B cell (primary cell): ENCODE measurements at places on chromosomes 12 and 14. TPM values are rescaled to one million over a fixed set of nuclear protein-coding genes. Genes with fewer than 3 reads are reported as not detected.

The GPRC5A gene
- 0.01 TPM in 1 of 2 replicates, not detected in the other for polyA plus RNA-seq

The LAG3 gene
- polyA plus RNA-seq, result not detected in 2 replicates

The SLC7A7 gene
- 18.7 and 33.4 TPM in 2 replicates for polyA plus RNA-seq

The ZNF891 gene
- 1.5 and 2.3 TPM in 2 replicates for polyA plus RNA-seq

The HNF1A gene
- polyA plus RNA-seq, result not detected in 2 replicates

The DEGS2 gene
- polyA plus RNA-seq, result 0.82 and 1.4 TPM in 2 replicates

GRCh38 chr14:31477248-31477647, 10.6 kb downstream of the GPR33 start:
- no peaks in the 10 kb centered on the region for H3K27me3 ChIP-seq
- no peak overlapping the region for H3K4me3 ChIP-seq
- H3K4me1 ChIP-seq, result no peaks in the 10 kb centered on the region
- H3K27ac ChIP-seq, result no peak overlapping the region

- no peaks in the 10 kb centered on the region for H3K36me3 ChIP-seq
- H3K27ac ChIP-seq, result no peak overlapping the region
- no peaks in the 10 kb centered on the region for H3K27me3 ChIP-seq
- no peak overlapping the region for H3K4me3 ChIP-seq
- DNase-seq, result peak; percentile 65
These were observed 43.0 kb upstream of the GLIPR1 start for GRCh38 chr12:75437564-75437963.

DNA sequence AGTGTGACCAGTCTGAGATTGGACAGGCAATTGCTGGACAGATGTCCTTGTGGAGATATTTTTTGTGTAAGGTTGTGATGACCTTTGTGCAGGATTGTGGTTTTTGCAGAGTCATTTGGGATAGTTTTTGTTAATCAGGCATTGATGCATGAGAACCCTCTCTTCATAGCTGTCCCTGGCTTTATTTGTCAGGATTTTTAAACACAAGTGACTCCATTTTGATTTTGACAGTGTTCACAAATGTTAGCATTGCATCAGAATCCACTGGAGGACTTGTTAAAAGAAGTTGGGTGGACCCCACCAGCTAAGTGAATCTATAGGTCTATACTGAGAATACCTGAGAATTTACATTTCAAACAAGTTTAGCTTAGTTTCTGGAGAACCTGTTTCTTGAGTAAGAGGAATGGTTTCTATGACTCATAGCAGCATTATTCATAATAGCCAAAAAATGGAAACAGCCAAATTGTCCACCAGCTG, 11.8 kb downstream of the FNTB start:
- no peak overlapping the region for H3K27ac ChIP-seq
- H3K4me1 ChIP-seq, result no peaks in the 10 kb centered on the region
- no peak for DNase-seq
- no peak overlapping the region for H3K4me3 ChIP-seq
- no peaks in the 10 kb centered on the region for H3K27me3 ChIP-seq

GRCh38 chr12:25376407-25376806, 125.7 kb upstream of the KRAS start:
- H3K27me3 ChIP-seq, result no peaks in the 10 kb centered on the region
- no peak overlapping the region for H3K4me3 ChIP-seq
- no peak overlapping the region for H3K27ac ChIP-seq
- H3K4me1 ChIP-seq, result no peaks in the 10 kb centered on the region
- no peak for DNase-seq
- no peaks in the 10 kb centered on the region for H3K36me3 ChIP-seq

DNA sequence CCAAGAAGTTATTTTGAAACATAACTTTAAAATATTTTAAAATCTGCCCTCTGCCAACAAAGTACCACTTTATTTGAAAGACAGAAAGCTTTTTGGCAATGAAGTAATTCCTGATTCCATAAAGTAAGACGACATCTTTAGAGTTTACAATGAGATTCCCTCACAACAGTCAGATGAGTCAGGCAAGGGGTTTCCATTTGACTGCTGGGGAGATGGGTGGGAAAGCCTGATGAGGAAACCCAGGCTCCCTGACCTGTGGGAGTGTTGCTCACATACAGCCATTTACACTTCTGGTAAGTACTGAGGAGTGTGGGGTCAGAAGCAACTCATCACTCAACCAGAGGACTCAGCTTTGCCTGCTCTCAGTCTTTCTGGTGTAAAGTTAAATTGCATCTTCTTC, 10.2 kb downstream of the KITLG start:
- no peaks in the 10 kb centered on the region for H3K4me1 ChIP-seq
- no peak overlapping the region for H3K27ac ChIP-seq
- no peak overlapping the region for H3K4me3 ChIP-seq
- no peaks in the 10 kb centered on the region for H3K36me3 ChIP-seq
- H3K27me3 ChIP-seq, result peaks cover 3% of the 10 kb centered on the region

GRCh38 chr12:23824358-23824757, 125.1 kb downstream of the SOX5 start:
- H3K4me3 ChIP-seq, result no peak overlapping the region
- DNase-seq, result no peak
- H3K4me1 ChIP-seq, result no peaks in the 10 kb centered on the region
- H3K36me3 ChIP-seq, result no peaks in the 10 kb centered on the region
- no peak overlapping the region for H3K27ac ChIP-seq
- no peaks in the 10 kb centered on the region for H3K27me3 ChIP-seq

GRCh38 chr14:72525087-72525915, 368.6 kb downstream of the DPF3 start:
- no peaks in the 10 kb centered on the region for H3K27me3 ChIP-seq
- no peaks in the 10 kb centered on the region for H3K36me3 ChIP-seq
- H3K4me1 ChIP-seq, result peaks cover 76% of the 10 kb centered on the region
- no peak overlapping the region for H3K4me3 ChIP-seq

GRCh38 chr12:761256-761655, 8.9 kb downstream of the WNK1 start:
- H3K36me3 ChIP-seq, result no peaks in the 10 kb centered on the region
- no peak overlapping the region for H3K4me3 ChIP-seq
- DNase-seq, result no peak
- no peak overlapping the region for H3K27ac ChIP-seq
- peaks cover 20% of the 10 kb centered on the region for H3K4me1 ChIP-seq
- no peaks in the 10 kb centered on the region for H3K27me3 ChIP-seq

DNA sequence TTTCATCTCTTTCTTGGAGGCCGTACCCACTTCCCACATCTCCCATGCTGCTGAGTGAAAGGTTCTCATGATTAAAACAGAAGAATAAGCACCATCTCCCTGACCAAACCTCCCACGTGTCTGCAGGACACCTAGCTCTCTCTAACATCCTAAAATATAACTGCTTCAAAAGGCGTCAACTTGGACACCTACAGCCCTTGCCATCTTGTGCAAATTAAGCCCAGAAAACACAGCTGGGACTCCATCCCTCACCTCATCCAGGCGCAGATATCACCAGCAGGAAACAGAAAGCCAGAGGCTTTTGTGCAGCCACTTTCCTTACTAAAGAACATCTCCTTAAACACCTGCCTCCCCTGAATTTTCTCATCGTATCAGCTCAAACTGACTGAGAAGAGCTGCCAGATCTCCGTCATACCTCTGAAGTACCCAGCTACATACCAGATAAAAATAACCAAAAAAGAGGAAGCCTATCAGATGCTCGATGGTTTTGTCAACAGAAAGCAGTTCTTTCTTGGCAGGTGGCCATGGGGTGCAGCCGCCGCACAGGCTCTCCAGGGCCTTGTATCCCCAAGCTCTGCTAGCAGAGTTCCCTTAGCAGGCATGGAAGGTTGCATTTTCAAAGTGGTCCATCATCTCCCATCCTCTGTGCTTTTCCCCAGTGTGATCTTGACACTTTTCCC, 28.8 kb downstream of the MAP3K9 start:
- no peaks in the 10 kb centered on the region for H3K36me3 ChIP-seq
- no peaks in the 10 kb centered on the region for H3K27me3 ChIP-seq
- peak; percentile 84 for DNase-seq
- H3K27ac ChIP-seq, result peak overlapping the region; percentile 91
- H3K4me3 ChIP-seq, result no peak overlapping the region
- peaks cover 47% of the 10 kb centered on the region for H3K4me1 ChIP-seq

GRCh38 chr12:24947541-24948419, 1.1 kb downstream of the BCAT1 start:
- no peaks in the 10 kb centered on the region for H3K36me3 ChIP-seq
- no peak overlapping the region for H3K27ac ChIP-seq
- peaks cover 8% of the 10 kb centered on the region for H3K27me3 ChIP-seq
- DNase-seq, result peak; percentile 25
- H3K4me1 ChIP-seq, result peaks cover 21% of the 10 kb centered on the region
